Posterior vena cava (tissue), 2 donors: ENCODE measurements at places on chromosomes 2 and 18.

GRCh38 chr18:6561016-6561415 is 146.3 kb upstream of the L3MBTL4 start:
- no peak for DNase-seq

- no peak for DNase-seq
Observed at GRCh38 chr2:215161301-215161829, 22.9 kb upstream of the ABCA12 start.

DNA sequence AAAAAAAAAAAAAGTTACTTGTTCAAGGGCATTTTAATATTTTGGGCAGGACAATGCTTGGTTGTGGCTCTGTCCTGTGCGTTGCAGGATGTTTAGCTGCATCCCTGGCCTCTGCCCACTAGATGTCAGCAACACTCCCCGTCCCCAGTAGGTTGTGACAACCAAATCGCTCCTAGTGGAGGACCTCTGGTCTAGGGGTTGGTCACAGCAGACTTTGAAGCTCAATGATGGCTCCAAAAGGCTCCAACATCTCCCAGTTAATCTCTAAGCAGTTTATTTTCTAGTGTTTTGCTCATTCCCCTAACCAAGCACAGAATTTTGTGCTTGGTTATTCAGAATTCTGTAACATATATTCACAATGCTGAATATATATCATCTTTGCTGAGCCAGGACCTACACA is 67.0 kb downstream of the CHRNA1 start:
- no peak for DNase-seq

DNA sequence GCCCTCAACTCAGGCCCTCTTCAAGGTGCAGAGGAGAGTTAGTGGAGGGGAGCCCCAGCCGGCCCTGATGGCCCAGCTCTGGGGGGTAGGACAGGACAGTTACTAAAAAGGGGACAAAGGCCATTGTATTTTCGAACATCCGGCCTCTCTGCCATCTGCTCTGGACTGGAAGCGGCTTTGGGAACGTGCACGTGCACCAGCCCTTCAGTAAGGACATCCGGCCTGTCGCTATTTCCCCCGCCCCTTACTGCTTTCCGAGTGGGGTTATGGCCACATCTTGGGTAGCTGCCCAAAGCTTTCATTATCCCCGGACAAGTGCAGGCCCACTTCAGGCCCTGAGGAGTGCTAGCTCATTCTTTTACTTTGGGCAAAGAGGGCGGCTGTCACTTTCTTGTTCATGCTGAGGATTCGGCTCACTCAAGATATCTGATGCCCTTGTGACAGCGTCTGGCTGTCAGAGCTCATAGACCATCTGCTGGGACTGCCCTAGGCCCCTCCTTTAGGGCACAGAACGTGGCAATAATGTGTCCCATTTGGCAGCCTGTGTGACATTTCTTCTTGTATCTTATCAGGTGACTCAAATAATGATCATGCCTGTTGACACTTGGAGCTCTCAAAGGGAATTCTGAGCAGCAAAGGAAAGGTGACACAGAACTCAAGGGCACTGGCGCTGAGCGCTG is 17.5 kb downstream of the SLC4A3 start:
- DNase-seq = peak; percentile 81

GRCh38 chr18:57749604-57749970 is 53.5 kb downstream of the ATP8B1 start:
- no peak for DNase-seq

GRCh38 chr2:163370169-163370886 is 365.5 kb downstream of the FIGN start:
- DNase-seq = no peak

- no peak for DNase-seq
Observed at GRCh38 chr2:1867141-1867540, 122.8 kb upstream of the PXDN start.

DNA sequence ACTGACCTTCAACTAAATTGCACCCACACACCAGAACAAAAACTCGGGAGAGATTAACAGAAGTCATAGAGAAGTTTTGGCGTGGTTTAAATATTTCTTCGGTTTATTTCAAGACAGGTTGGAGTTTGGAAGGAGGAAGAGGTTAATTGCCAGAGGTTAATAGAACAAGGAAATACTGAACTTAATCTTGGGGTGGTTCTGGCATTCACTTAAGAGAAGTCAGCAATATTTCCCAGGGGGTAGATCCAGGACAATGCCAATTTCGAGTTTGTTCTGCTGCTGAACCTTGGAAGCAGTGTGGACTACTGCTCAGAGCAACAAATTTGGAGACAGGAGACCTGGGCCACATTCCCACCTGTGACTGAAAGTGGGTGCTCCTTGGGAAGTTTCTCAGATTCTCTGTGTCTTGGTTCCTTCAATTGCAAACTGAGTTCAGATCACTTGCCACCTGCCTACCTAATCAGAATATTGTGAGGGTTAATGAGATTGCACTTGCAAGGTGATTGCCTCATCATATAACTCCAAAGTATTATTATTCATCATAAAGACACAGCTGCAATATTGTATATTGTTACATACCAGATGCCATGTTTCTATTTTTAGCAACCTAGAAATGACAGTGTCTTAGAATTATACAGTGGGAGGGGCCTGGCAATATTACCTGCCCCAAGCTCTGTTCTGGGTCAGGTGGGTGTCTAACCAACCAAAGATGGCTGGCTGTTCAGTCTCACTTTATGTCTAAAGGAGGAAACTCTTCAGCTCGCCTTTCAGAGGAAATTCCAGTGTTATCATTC is 217.4 kb downstream of the CDCA7 start:
- no peak for DNase-seq

DNA sequence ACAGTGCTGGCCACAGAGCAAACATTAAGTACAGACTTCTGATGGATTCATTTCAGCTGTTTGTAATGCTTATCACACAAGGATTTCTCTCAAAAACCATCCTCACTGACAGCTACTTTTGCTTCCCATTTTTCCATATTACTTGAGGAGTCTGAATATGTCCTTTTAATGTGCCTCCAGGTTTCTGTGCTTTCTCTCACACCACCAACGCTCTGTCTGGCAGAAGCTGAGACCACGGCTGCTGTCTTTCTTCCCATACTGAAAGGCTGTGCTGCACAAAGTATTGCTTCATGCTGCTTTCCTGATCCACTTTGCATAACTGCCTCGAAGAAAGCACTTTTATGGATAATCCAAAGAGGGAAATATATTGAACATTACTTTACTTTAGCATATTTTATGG is 312.1 kb upstream of the ZEB2 start:
- no peak for DNase-seq

DNA sequence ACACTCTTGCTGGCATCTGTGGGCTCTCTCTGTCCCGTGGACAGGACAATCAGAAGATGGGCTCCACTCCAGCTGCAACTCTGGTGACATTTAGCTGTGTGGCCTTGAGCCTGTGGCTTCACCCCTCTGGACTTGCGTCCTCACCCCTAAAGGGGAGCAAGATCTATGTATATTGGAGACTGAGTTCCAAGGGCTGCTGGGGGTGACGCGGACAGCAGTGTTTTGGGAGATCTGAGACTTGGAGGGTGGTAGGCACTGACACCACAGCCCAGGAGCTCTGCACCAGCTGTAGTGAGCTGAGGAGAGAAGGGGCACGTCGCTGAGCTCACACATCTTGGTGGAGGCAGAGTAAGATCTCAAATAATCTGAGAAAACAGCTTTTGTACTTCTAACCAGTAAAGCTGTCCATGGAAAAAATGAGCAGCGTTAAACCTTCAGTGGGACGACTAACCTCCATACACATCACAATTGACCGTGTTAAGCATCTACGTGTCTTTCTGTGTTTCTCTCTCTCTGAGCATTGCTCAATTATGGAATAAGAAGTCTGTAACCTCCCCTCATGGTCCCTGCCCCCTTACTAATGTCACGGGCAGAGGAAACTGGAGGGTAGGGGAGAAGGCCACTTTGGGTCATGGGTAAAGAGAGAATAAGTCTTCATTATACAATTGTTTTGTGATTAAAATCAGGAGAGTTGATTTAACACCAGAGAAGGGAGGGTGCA is 85.8 kb downstream of the SH3RF3 start:
- DNase-seq = peak; percentile 68

- no peak for DNase-seq
Observed at GRCh38 chr2:40516604-40517003, 64.7 kb upstream of the SLC8A1 start.

- DNase-seq = peak; percentile 85
Observed at GRCh38 chr18:79399275-79400081, 3.7 kb downstream of the NFATC1 start.

DNA sequence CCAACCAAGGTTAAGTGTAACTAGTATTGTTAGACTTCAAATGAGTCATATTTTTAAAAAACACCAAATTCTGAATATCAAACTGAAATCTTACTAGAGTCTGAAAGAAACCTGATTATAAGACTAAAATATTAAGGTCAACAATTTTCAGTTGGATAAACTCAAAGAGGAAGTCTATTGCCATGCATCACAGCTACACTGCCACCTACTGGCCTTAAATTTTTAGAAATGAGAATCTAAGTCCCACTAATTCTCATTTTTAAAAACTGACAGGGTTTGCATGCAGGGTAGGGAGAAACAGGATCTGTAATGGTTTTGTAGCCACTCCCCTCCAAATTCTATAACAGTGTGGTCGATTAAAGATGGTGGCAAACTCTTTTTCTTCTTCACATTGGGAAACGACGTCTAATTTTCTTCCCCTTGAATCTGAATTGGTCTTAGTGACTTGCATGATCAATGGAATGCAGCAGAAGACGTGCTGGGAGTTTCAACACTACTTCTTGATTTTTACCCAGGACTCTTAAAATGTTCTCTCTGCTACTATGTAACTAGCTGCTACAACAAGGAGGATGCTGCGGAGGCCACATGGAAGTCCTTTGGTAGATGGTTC is 176.1 kb upstream of the SESTD1 start:
- no peak for DNase-seq

DNA sequence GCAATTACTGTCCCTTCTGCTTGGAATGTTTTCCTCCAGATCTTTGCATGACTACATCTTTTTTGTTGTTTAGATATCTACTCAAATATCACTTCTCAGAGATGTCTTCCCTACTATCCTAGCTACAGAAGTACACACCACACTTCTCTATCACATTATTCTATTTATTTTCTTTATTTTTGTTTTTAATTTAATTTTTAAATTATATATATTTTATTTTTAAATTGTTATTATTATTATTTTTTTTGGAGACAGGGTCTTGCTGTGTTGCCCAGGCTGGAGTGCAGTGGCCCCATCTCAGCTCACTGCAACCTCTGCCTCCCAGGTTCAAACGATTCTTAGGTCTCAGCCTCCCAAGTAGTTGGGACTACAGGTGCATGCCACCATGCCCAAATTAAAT is 106.7 kb downstream of the TAF4B start:
- DNase-seq = no peak

- no peak for DNase-seq
Observed at GRCh38 chr2:177329064-177329463, 63.5 kb upstream of the AGPS start.
